ENCODE measurements at places on chromosomes 1 and 21.

- no peak for DNase-seq
Measured at GRCh38 chr1:89546934-89547562, 22.4 kb downstream of the LRRC8B start.

DNA sequence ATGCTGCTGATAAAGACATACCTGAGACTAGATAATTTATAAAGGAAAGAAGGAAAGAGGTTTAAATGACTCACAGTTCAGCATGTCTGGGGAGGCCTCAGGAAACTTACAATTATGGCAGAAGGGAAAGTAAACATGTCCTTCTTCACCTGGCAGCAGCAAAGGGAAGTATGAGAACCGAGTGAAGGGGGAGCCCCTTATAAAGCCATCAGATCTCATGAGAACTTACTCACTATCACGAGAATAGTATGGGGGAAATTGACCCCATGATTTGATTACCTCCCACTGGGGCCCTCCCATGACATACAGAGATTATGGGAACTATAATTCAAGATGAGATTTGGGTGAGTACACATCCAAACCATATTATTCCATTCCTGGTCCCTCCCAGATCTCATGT is 154.4 kb downstream of the FASLG start:
- DNase-seq = no peak

DNA sequence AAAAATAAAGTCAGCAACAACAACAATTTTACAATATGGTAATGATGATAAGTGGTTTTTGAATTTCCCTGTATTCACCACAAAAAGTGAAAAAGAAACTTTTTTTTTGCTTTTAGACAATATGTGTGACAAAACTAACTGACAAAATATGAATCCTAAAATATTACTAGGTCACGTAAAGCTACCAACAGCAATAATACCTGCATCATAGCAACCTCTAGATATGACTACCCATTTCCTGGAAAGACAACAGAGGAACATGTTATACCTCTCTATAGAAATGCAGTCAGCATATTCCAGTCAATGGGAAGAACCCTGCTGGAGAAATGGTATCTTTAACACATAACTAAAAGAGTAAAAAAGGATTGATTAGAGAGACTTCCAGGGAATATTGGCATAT is 73.7 kb downstream of the PDE4B start:
- DNase-seq = no peak

DNA sequence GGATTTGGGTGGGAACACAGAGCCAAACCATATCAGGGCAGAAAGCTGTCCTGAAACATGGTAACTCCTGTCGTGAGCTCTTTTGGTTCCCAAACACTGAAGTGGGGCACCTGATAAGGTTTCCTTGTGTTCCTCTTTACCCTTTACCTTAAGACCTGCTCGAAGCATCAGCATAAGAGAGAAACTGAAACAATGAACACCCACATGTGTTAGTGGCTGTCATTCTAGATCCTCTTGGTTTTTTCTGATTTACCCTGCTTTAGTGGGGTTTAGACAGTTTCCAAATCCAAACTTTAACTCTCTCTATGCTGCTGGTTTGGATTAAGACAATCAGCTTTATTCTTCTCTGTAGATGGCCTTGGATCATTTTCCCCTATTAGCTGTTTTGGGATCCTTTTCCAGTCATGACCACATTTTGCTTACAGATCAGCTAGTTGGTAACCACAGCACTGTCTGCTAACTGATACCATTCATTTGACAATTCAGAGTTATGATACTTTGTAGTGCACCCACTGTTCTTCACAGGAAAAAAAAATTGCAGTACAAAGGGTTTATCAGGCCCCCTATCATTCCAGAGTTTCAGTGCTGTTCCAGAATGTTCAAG is 975 bp upstream of the MNDA start:
- no peak for DNase-seq

DNA sequence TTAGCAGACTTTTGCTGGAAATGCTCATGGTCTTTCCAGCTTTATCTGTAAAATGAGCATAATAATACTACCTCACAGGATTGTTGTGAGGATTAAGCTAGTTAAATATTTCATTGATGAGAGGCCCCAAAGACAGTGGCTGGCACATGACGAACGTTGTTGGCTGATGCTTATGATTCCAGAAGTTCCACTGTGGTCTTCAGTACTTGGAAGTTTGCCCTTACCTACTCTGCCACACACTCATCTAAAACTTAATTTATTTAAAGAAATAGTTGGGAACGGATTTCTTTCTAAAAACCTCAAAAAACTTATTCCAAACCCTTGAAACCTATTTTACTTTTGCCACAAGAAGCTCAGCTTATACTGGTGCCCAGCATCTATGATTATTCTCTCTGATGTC is 170.7 kb downstream of the DHRS3 start:
- peak; percentile 59 for DNase-seq

DNA sequence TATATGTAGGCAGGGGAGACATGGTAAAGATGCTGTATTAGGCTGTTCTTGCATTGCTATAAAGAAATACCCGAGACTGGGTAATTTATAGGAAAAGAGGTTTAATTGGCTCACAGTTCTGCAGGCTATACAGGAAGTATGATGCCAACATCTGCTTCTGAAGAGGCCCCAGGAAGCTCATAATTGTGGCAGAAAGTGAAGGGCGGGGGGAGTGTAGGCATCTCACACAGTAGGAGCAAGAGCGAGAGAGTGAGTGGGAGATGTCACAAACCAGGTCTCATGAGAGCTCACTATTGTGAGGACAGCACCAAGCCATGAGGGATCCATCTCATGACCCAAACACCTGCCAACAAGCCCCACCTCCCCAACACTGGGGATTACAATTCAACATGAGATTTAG is 21.1 kb downstream of the MAN1A2 start:
- DNase-seq = no peak

DNA sequence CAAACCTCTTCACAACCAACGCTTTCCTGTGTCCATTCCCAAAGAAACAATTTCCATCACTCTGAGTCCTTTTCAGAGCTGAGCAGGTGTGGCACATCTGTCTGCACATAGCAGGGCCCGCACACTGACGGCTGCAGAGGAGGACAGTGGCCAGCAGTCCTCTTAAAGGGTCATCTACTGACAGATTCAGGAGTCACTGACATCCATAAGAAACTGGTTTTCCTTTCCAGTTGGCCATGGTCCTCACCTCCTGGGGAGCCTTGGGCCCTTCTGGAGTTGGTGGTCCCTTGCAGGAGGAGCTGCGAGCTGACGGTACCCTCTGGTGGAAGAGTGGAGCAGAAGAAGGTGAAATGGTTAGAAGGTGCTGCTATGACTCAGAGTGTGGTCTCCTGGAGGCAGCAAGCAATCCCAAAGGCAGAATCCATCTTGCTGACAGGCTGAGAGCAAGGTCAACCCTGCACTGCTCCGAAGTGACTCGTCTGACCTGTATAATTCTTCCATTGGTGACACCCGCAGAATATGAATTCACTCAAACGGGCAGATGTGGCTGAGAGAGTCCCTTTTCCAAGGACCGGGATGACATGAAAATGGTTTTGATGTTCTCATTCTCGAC is 278.5 kb upstream of the C1orf174 start:
- DNase-seq = no peak

DNA sequence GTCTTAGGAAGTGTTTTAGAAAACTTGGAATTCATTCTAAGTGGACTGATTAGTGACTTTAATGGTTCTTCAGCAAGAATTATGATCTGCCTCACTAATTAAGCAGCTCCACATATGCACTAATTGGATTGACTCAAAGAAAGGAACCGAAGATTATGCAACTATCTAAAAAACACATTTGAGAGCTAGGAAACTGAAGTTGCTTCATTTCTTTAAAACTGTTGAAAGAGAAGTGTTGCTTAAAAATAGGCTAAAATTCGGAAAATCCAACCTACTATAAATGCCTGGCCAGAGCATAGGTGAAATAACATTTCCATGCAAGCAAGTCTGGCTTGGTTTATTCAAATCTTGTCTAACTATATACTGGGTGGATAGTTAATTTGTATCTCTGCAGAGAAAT is 502.9 kb upstream of the ZRANB2 start:
- DNase-seq = no peak

DNA sequence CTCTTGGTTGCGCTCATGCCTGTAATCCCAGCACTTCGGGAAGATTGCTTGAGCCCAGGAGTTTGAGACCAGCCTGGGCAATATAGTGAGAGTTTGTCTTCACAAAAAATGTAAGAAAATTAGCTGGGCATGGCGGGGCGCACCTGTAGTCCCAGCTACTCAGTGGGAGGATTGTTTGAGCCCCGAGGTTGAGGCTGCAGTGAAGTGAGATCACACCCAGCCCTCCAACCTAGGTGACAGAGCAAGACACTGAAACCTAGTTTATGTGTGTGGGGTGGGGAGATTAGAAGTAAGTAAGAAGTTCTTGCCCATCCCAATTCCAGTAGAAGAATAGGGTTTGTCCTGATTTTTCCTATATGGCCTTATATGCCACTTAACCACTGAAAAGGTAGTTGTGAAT is 2.0 kb downstream of the RPL5 start:
- no peak for DNase-seq

DNA sequence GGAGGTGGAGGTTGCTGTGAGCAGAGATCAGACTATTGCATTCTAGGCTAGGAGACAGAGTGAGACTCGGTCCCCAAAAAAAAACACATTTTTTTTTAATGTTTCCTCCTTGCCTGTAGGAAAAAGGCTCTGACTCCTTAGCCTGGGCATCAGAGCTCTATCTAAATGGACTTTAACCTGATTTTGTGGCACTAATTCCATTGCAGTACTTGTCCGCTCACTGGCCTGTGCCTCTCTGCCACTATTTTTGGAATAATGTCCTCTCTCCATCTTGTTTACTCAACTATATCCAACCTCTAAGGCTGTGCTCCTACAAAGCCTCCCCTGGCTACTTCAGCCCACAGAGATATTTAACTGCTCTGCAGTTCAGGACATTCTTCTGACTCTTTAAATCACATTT is 26.5 kb downstream of the METTL18 start:
- DNase-seq = no peak

GRCh38 chr21:37060296-37060695 is 12.6 kb downstream of the PIGP start:
- peak; percentile 88 for DNase-seq

- DNase-seq = no peak
Measured at GRCh38 chr1:197800379-197801110, 25.3 kb upstream of the DENND1B start.

DNA sequence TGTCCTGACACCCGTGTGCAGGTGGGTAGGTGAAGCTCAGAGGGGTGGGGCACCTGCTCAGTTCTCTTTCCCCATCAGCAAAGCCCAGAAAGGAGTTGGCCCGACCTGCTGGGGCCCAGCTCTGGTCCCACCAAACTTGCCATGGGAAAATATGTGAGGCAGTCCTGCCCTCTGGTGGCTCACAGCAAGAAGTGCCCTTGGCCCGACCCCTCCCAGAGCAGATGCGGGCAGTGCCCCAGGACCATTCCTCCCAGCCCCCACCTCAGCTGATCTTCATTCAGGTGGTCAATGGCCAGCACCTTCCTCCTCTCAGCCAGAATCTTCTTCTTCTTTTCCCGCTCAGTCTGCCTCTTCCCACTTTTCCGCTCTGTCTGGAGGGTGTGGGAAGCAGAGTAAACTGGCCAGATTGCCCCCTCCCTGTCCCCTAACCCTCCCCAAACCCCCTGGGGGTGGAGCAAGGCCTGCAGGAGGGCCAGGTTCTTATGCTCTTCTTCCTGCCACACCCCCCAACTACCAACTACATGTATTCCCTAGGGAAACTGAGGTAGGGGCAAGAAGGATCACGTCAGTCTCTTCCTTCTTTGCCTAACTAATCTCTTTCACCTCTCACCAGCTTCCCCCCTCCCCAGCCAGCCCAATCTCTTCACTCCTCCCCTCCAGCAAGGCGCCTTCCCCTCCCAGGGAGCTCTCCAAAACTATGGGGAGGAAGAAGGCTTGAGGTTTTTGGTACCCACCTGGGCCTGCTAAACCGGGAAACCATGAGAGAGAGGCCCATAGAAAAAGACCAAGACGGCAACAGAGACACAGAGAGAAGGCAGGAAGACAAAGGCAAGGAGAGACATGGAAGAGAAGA is 15.6 kb downstream of the TNNT2 start:
- no peak for DNase-seq

DNA sequence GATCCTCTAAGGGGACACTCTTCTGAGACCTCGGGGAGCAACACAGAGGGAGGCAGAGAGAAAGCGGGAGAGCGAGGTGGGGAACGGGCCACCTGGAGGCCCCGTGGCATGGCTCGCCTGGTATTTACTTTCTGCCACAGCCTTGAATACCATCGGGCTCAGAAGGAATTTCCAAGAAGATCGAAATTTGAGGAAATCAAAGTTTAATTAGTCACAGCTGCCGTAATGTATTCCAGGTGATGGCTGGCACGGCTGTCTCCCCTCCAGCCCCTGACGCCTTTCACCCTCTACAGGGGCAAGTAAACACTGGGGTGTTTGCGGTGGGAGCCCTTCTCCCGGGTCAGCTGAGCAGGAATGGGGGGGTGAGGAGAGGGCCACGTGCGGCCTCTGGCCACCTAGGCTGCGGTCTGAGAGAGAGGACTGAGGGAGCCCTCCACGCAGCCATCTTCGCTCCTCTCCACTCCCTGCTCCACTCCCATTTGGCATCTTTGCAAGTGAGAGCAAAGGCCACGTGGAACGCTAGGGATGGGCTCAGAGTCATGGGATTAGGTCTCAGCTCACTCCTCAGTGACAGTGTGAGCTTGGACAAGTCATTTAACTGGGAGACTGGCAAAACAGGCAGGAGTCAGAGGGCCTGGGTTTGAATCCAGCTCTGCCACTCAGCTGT is 125.2 kb downstream of the SYF2 start:
- DNase-seq = no peak

DNA sequence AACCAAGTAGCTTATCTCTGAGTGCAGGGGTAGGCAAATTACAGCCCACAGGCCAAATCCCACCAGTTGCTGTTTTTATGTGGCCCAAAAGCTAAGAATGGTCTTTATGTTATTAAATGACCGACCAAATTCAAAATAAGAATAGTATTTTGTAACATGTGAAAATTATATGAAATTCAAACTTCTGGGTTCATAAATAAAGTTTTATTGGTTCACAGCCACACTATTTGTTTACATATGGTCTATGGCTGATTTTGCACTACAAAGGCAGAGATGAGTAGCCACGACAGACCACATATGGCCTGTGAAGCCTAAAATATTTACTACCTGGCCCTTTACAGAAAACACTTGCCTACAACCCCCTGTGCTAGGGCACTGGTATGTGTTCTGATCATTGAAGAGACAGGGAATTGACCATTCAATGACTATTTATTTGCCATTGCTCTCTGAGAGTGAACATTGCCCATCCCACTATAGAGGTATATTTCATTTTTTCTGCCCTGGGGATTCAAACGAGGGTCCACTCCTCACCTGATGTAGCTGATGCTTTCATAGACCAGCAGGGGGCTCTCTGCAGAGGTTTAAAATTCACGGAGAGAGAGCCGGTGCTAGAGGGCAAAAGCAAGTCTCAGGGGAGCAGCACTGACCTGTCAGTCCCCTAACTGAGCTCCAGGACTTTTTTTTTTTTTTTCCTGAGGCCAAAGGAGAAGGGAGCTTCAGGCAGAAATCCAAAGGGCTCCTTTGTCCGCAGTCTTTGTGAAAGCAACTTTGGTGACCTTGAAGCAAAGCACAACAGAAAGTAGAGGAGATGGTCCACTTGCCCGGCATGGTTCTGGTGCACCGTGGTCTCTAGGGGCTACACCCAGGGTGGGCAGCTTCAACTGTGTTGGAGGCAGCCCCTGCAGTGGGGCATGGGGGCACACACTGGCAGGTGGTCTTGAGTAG is 7.3 kb upstream of the GNL2 start:
- DNase-seq = no peak

GRCh38 chr1:48687282-48688045 is 89.2 kb downstream of the BEND5 start:
- DNase-seq = no peak

GRCh38 chr1:220884109-220884980 is 5.1 kb downstream of the HLX start:
- no peak for DNase-seq
